Stimulated activated CD4-positive, alpha-beta T cell treated with anti-CD3 and anti-CD28 coated beads, Interleukin-2, amount 100 ng/mL, for 48 hours (primary cell): ENCODE measurements at places on chromosomes 3 and 15.

DNA sequence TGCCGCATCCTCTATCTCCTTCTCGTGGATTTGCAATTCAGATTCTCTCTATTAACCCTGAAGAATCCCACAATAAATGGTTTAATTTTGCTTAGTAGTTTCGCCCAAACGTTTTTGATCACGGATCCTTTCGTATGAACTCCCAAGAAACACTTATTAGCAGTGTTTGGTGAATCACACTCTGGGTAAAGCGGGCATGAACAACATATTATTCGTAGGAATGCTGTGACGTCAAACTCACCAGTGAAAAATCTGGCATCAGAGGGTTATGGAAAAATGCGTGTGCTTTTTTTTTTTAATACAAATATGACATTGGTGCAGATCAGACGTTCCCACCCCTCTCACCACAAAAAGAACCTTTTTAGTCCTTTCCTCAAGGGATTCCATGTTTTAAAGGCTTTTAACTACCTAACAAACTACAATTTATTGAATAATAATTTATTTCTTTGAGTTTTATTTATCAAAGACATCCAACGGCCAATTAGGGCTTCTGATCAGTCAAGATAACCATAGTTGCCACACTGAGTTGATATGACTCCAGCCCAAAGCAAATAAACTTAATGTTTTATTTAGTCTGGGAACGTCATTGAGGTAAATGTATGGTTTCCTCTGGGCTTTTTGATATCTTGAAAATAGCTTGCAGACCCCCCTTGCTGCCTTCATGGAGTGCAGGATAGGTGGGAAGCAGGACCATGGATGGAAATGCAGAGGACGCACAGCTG, 45.5 kb upstream of the CGNL1 start:
- no peak for DNase-seq

DNA sequence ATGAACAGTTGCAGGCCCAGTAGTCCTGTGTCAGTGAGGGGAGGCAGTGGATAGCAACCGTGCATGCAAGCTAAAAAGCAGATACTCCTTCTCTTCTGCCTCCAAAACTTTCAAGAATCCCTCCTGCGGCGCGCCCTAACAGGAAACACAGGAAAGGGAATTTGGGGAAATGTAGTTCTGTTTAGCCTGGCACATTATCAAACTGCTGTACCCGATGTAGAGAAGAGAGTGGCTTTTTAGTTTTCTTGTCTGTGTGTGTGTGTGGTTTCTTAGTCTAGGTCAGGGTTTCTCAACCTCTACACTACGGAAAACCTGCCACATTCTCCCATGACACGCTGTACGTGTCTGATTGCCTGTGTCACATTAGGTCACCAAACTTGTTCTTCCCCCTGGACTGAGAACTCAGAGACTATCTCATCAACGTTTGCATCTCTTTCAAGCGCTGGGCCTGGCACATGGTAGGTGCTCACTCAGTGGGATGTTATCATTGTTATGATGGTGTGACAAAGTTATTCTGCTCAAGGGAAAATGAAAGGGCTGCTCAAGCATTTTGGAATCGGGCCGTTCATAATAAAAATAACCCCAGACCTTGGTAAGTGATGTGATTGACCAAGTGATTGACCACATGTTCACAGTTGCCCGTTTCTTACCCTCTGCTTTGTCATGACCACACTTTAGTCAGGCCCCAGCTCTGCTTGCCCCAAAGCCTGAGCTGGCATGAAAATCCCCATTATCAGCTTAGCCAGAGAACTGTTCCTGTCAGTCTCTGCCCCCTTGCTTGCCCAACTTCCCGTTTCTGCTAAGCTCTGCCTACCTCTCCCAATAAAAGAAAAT, 33.2 kb downstream of the TM4SF4 start:
- no peak for DNase-seq

DNA sequence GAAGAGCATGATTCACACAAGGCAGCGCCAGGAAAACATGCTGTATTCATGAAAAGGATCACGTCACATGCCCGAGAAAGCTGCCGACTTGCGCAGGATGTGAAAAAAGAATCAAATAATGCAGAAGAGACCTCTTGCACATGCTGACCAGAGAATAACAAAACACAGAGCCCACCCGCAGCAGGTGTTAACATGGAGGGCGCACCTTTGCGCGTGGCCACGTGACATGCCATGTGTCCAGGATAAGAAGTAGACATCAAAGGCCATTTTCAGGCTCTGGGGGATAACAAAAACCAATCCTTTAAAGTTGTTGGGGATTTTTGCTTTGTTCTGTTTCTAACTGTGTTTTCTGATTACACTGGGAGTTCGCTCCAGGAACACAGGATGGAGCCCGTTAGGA, 1332.8 kb downstream of the ZPLD1 start:
- DNase-seq, result no peak

DNA sequence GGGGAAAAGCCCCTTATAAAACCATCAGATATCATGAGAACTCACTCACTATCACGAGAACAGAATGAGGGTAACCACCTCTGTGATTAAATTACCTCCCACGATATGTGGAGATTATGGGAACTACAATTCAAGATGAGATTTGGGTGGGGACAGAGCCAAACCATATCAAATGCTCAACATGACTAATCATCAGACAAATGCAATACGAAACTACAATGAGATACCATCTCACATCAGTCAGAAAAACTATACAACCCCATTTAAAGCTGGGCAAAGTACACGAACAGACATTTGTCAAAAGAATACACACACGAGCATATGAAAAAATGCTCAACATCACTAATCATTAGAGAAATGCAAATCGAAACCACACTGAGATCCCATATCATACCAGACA, 67.7 kb downstream of the SCAPER start:
- no peak for DNase-seq

DNA sequence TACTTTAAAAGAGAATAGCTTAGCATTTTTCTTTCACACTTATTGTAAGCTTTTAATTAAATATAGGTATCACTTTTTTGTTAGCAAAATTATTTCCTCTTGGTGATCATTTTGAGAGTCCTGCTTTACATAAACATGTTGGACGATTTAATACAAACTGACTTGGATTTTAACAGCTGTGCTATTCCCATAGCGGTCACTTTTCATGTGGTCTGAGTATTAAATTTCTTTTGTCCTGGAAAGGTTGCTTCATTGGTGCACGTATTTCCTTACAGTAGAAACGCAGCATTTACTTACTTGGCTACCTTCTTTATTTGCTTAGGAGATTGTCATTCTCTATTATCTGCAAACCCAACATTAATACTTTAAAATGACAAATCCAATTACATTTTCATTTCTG, 109.4 kb downstream of the ATG7 start:
- no peak for DNase-seq

DNA sequence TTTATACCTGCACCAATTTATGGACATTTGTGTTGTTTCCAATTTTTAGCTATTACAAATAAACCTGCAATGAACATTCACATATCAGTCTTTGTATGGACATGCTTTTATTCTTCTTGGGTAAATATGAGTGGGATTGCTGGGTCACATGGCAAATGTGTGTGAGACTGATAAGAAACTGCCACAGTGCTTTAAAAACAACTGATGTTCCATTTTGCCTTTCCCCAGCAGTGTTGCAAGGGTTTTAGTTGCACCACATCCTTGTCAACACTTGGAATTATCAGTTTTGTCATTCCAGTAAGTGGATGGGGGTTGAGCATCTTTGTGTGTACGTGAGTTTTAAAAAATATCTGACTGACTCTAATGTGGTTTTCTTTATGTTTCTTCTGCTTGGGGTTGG, 191.2 kb downstream of the PLCL2 start:
- DNase-seq, result no peak

- no peak for DNase-seq
Observed at GRCh38 chr3:177620073-177620472, 422.8 kb upstream of the TBL1XR1 start.
